ENCODE measurements at places on chromosomes 12 and 14.

- DNase-seq: no peak
Measured at GRCh38 chr14:21440859-21441258, 15.1 kb downstream of the CHD8 start.

- no peak for DNase-seq
Measured at GRCh38 chr12:67501362-67501761, 147.2 kb upstream of the DYRK2 start.

GRCh38 chr14:88488081-88488480 is 66.7 kb downstream of the PTPN21 start:
- DNase-seq: no peak

- no peak for DNase-seq
Measured at GRCh38 chr12:104212516-104212915, 3.1 kb upstream of the TXNRD1 start.

- peak; percentile 28 for DNase-seq
Measured at GRCh38 chr12:92144631-92145480, 790 bp downstream of the BTG1 start.

DNA sequence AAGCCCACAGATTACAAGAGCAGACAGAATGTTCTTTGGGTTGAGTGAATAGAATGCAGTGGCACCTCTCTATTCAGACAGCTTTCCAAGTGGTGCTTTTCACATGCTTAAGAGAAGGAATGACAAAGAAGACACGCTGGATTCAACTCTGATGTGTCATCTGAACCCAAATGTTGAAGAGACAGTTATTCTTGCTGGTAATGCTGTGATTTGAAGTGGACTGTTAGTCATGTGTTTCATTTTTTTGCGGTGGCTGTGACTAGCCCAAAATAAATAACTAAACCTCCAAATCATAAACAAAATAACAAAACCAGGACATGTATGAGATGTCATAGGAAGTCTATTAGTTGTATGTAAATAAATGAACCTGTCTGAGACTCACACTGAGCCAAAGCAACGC is 391.8 kb upstream of the PRICKLE1 start:
- DNase-seq: no peak

DNA sequence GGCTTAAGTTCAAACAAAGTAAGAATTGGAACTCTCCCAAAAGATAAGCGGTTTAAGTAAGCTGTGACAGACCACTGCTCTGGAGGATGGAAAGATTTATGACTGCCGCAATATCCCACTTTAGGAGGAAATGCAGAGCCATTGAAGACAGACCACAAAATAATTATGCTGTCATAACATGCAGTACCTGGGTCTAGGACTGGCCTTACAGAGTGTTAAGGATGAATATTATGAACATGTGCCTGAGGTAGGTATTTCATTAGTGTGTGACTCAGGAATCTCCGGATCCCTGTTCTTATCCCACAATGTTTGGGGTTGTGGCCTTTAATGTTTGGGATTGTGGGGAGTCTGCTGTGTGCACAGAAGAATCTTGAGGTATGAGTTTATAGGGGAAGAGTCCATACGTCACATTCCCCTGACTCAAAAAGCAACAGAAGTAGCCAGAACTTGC is 114.9 kb downstream of the SAMD4A start:
- no peak for DNase-seq

Data from stimulated activated CD4-positive, alpha-beta T cell treated with anti-CD3 and anti-CD28 coated beads, Interleukin-12 subunit alpha, Interleukin-12 subunit beta, amount 100 ng/mL, for 48 hours (primary cell).